ENCODE measurements at places on chromosomes 5 and 9. TPM values are rescaled to one million over a fixed set of nuclear protein-coding genes. Genes with fewer than 3 reads are reported as not detected.

GRCh38 chr5:124110942-124111341 lies 599.0 kb downstream of the CSNK1G3 start:
- H3K36me3 ChIP-seq = no peaks in the 10 kb centered on the region
- no peak for DNase-seq
- no peaks in the 10 kb centered on the region for H3K27me3 ChIP-seq

- no peak overlapping the region for H3K4me3 ChIP-seq
- H3K4me1 ChIP-seq = no peaks in the 10 kb centered on the region
- no peak for DNase-seq
- no peak overlapping the region for H3K27ac ChIP-seq
- H3K27me3 ChIP-seq = no peaks in the 10 kb centered on the region
Observed at GRCh38 chr5:78626009-78626571, 22.5 kb downstream of the LHFPL2 start.

DNA sequence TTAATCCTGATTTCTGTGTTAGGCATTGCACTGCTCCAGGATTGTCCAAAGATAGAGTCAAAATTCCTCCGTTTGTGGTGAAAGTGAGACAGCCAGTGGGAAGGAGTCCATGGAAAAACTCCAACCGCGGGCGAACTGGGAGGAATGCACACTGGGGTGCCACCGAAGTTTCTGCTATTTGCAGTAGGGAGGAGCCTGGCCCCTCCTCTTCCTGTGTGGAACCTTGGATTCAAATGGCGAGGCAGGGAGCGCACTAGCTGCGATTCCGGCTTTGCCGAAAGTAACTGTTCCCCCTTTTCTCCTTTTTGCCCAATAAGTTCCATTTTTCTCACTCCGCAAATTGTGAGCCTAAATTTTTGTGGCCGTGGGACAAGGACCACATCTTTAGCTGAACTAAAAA lies 9.3 kb downstream of the BAAT start:
- no peaks in the 10 kb centered on the region for H3K4me1 ChIP-seq
- H3K4me3 ChIP-seq = no peak overlapping the region
- DNase-seq = no peak
- no peak overlapping the region for H3K27ac ChIP-seq

GRCh38 chr9:127388037-127388855 lies 8.7 kb upstream of the SLC2A8 start:
- H3K27me3 ChIP-seq = peaks cover 68% of the 10 kb centered on the region
- H3K36me3 ChIP-seq = no peaks in the 10 kb centered on the region
- H3K4me1 ChIP-seq = peaks cover 20% of the 10 kb centered on the region

DNA sequence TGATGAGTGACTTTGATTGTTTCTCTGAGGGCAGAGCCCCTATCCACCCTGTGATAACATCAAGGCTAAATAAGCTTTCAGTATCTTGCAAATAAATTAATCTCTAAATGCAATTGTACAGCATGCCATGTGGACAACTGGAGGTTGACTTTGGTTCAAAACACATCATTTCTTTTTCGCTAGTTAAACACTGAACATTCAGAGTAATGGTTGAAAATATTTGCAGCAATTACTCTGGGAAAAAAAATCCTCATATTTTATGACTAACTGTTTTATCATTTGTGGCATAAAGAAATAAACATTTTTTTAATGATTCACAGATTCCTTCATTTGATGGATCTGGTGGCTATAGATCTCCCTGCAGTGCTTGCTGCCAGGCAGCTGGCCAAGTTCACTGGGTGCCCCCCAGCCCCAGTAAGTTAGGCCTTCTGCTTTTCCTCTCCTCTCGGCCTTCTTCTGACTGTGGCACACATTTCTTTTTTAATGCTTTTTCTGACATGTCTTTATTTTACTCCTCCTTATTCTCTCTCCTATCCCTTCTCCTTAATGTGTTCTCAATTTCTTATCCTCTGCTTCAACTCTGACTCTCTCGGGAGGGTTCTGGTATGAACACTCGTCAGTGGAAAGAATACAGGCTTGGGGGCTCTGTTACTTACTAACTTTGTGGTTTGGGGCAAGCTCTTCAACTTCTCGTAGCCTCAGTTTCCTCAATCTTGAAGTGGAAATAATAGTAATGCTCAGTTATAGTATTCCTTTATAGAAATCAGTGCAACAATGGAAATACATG lies 69.6 kb downstream of the ADAMTSL1 start:
- H3K27me3 ChIP-seq = peaks cover 5% of the 10 kb centered on the region
- H3K36me3 ChIP-seq = no peaks in the 10 kb centered on the region
- H3K27ac ChIP-seq = no peak overlapping the region

DNA sequence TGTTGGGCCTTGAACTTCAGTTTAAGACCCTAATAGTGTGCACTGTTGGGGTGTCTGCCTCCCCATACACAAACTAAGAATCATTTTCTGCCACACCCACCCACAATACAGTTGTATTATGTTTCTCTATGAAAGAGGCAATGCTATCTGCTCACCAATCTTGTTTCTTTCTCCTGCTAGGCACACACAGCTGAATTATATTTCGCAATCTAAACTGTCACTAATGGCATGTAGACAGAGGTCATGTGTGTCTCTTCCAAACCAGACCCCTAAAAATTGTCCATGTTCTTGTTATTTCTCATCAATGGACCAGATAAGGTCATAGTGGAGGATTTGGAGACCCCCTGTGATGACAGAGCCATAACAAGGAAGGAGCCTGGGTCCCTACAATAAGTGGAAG lies 57.3 kb downstream of the RIGI start:
- H3K4me3 ChIP-seq = no peak overlapping the region
- no peaks in the 10 kb centered on the region for H3K27me3 ChIP-seq
- no peak overlapping the region for H3K27ac ChIP-seq
- peaks cover 3% of the 10 kb centered on the region for H3K36me3 ChIP-seq

DNA sequence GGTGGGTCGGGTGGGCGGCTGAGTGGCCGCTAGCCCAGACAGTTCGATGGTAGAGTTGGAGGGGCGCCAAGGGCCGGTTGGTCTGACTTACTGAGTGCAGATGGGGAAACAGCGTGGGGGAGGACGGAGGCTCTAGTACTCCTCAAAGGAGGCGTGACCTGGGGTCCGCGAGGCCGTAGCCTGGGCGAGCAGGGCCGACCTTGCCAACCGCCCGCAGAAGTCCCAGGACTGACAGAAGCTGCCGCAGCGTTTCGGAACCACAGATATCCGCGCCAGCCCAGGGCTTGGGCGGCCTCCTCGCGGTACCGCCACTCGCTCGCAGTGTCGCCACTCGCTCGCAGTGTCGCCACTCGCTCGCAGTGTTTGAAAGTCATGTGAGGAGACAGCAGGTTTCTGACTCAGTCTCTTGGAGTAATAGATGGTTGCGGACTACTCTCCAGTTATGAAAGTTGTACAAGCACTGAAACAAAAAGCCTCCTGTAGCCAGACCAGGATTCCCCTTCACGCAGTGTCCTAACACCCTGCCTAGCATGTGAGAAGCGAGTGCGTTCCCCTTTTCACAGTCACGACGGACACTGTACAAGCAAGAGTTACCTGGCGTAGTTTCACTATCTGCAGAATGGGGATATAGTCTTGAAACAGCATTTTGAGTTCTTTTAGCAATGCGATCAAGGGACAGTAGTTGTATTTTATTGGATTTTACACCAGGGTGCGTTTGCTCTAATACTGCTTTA lies 674 bp downstream of the TMEM38B start:
- H3K4me3 ChIP-seq = peak overlapping the region; percentile 76
- no peaks in the 10 kb centered on the region for H3K36me3 ChIP-seq
- H3K27ac ChIP-seq = peak overlapping the region; percentile 83
- H3K27me3 ChIP-seq = peaks cover 11% of the 10 kb centered on the region
- peaks cover 28% of the 10 kb centered on the region for H3K4me1 ChIP-seq
- peak; percentile 71 for DNase-seq

DNA sequence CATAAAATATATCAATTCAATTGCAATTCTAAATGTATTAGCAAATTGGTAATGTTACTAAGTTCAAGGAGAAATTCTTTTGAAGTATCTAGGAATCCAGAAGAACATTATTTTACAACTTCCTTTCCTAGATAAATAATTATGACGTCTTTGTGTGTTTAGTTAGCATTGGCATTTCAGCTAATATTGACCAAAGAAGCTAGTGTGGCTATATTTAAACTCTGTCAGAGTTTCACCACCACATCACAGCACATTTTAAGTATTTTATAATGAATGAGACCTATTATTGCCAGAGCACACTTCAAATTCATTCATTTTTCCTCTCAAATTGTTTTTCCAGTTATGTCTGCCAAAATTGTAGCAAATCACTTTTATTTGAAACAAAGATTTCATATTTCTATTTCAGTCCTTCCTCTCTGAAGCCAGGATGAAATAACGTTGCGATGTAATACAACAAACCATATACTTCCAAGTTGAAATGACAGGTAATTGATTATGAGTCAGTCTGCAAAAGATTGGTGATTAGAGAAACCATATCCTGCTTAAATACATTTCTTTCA lies 18.9 kb downstream of the PLK2 start:
- H3K4me3 ChIP-seq = no peak overlapping the region
- no peak overlapping the region for H3K27ac ChIP-seq
- DNase-seq = no peak
- H3K27me3 ChIP-seq = peaks cover 2% of the 10 kb centered on the region
- no peaks in the 10 kb centered on the region for H3K36me3 ChIP-seq

DNA sequence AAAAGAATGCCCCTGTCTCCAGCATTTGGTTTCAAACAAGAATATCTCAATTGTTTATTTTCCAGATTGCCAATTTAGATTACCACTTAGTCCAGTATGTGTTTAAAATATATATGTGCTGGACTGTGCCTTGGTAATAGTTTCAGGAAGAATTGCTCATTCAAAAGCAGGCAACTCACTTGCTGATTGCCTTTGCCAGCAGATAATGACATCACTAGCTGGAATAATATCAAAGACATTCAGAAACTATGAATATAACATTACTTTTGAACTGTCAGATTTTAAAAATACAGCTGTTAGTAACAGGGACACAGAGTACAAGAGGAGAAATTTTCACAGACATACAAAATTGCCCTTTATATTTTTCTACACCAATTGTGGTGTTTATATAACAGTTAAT lies 96.0 kb upstream of the ITGA2 start:
- no peak overlapping the region for H3K27ac ChIP-seq
- DNase-seq = no peak
- H3K4me3 ChIP-seq = no peak overlapping the region

- no peak overlapping the region for H3K4me3 ChIP-seq
- H3K27me3 ChIP-seq = no peaks in the 10 kb centered on the region
- peaks cover 49% of the 10 kb centered on the region for H3K36me3 ChIP-seq
- no peak for DNase-seq
- H3K4me1 ChIP-seq = peaks cover 34% of the 10 kb centered on the region
Observed at GRCh38 chr5:32129074-32129598, 45.0 kb downstream of the GOLPH3 start.

- H3K36me3 ChIP-seq = peaks cover 9% of the 10 kb centered on the region
- no peaks in the 10 kb centered on the region for H3K4me1 ChIP-seq
- peaks cover 5% of the 10 kb centered on the region for H3K27me3 ChIP-seq
- no peak overlapping the region for H3K27ac ChIP-seq
Observed at GRCh38 chr5:180109920-180110319, 38.4 kb upstream of the RNF130 start.

GRCh38 chr5:75051217-75051751 lies 1.1 kb downstream of the GCNT4 start:
- peaks cover 70% of the 10 kb centered on the region for H3K4me1 ChIP-seq
- peak overlapping the region; percentile 79 for H3K4me3 ChIP-seq
- H3K27me3 ChIP-seq = peaks cover 3% of the 10 kb centered on the region
- H3K36me3 ChIP-seq = no peaks in the 10 kb centered on the region

DNA sequence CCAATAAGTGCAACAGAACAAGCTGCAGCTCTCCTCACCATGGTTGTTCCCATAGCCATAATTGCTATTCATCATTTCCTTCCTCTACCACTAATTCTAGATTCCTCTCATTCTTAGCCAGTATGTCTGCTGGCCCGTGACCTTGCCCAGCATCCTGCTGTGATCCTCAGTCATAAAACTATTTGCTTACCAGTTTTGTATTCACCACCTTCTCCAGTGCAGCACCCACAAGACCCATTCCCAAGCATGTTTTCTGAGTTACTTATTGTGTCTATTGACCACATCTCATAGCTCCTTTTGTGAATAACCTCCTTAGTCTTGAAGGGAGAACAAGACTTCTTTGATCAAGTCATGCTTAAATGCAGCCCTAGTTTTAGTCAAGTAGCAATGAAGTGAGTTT lies 488.0 kb upstream of the CTNND2 start:
- no peak overlapping the region for H3K27ac ChIP-seq
- H3K36me3 ChIP-seq = no peaks in the 10 kb centered on the region
- H3K4me3 ChIP-seq = no peak overlapping the region
- DNase-seq = no peak

GRCh38 chr9:76161106-76161505 lies 233.1 kb downstream of the RFK start:
- no peak overlapping the region for H3K27ac ChIP-seq
- no peaks in the 10 kb centered on the region for H3K27me3 ChIP-seq
- peaks cover 22% of the 10 kb centered on the region for H3K36me3 ChIP-seq
- DNase-seq = no peak

GRCh38 chr5:154214371-154215106 lies 24.0 kb downstream of the GALNT10 start:
- no peak for DNase-seq
- no peaks in the 10 kb centered on the region for H3K27me3 ChIP-seq
- H3K4me1 ChIP-seq = peaks cover 51% of the 10 kb centered on the region

GRCh38 chr9:99167119-99167518 lies 54.6 kb downstream of the ALG2 start:
- H3K27me3 ChIP-seq = no peaks in the 10 kb centered on the region
- no peaks in the 10 kb centered on the region for H3K36me3 ChIP-seq
- H3K4me1 ChIP-seq = peaks cover 28% of the 10 kb centered on the region
- H3K4me3 ChIP-seq = no peak overlapping the region
- H3K27ac ChIP-seq = no peak overlapping the region

DNA sequence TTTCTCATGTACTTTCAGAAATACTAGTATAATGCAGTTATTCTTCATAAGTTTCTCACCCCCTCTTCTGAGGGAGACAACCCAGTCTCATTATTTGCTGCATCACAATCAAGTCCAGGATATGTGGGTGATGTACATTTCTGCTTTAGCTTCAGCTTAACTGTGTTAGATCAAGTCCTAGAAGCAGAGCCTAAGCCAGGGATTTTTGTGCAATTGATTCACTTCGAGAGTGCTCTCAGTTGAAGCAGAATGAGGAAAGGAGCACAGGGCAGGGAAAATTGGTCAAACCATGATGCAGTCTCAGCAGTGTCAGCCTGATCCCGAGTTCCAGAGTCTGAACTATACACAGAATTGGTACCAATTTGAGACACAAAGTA lies 15.1 kb downstream of the HNRNPK start:
- no peak overlapping the region for H3K4me3 ChIP-seq
- no peaks in the 10 kb centered on the region for H3K27me3 ChIP-seq
- peak overlapping the region; percentile 74 for H3K27ac ChIP-seq
- peaks cover 38% of the 10 kb centered on the region for H3K36me3 ChIP-seq
- no peak for DNase-seq

DNA sequence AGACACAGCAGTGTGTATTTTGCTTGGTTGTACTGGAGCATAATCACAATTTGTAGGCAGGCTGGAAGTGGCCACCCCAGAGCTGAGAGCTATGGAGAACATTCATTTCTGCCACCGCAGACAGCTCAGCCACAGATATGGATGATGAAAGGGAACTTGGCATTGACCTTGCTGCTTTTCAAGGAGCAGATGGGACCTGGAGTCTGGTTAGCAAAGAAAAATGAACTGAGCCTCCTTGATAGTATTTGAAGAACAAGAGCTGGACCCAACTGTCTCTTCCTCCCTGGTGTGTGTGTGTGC lies 395.2 kb upstream of the ZNF462 start:
- DNase-seq = no peak
- H3K4me3 ChIP-seq = no peak overlapping the region
- no peak overlapping the region for H3K27ac ChIP-seq
- H3K36me3 ChIP-seq = no peaks in the 10 kb centered on the region
- H3K27me3 ChIP-seq = no peaks in the 10 kb centered on the region

Gene CLPTM1L
- total RNA-seq = 62.1 TPM

Gene CORO2A
- 10.3 TPM for total RNA-seq

Gene GPR151
- not detected for total RNA-seq

Gene KCTD16
- 0.14 TPM for total RNA-seq

Gene RAD50
- total RNA-seq = 46.0 TPM

Gene SHOC1
- not detected for total RNA-seq

Gene PTPRD
- total RNA-seq = not detected

Gene LCP2
- 173 TPM for total RNA-seq

Gene PCDHA1
- not detected for total RNA-seq
